ENCODE measurements at places on chromosomes 7 and 10. TPM values are rescaled to one million over a fixed set of nuclear protein-coding genes. Genes with fewer than 3 reads are reported as not detected.

The COL28A1 gene
- 0.32 TPM for total RNA-seq

The CHST15 gene
- total RNA-seq: 0.46 TPM

The AKR1C4 gene
- not detected for total RNA-seq

The CEP41 gene
- total RNA-seq: 13.4 TPM

The UNCX gene
- not detected for total RNA-seq

The MORN4 gene
- total RNA-seq: 4.8 TPM

The ARMC3 gene
- total RNA-seq: not detected

The CALCR gene
- total RNA-seq: not detected

The TMUB1 gene
- 20.2 TPM for total RNA-seq

The PDE1C gene
- total RNA-seq: 0.74 TPM

The FANK1 gene
- total RNA-seq: 4.6 TPM

The THSD7A gene
- total RNA-seq: 0.30 TPM

The CARD11 gene
- 2.8 TPM for total RNA-seq

The CASTOR2 gene
- total RNA-seq: 5.6 TPM

The ARHGEF35 gene
- total RNA-seq: 0.59 TPM

The SPDYE1 gene
- not detected for total RNA-seq

The PNLIPRP1 gene
- total RNA-seq: not detected

The KCND2 gene
- total RNA-seq: 0.18 TPM

The ANKRD30A gene
- not detected for total RNA-seq

The CLRN3 gene
- total RNA-seq: not detected

The MNX1 gene
- not detected for total RNA-seq

The TRIL gene
- 0.65 TPM for total RNA-seq

The NEURL1 gene
- 0.59 TPM for total RNA-seq

The ADCY1 gene
- total RNA-seq: 0.30 TPM

The HIF1AN gene
- 22.2 TPM for total RNA-seq

The UBTD1 gene
- total RNA-seq: 34.0 TPM

The ADCYAP1R1 gene
- not detected for total RNA-seq

Data from smooth muscle cell of the umbilical artery (primary cell).